ENCODE measurements at places on chromosomes 13 and 19.

- no peak for DNase-seq
Observed at GRCh38 chr19:27762933-27763332, 1450.0 kb downstream of the UQCRFS1 start.

DNA sequence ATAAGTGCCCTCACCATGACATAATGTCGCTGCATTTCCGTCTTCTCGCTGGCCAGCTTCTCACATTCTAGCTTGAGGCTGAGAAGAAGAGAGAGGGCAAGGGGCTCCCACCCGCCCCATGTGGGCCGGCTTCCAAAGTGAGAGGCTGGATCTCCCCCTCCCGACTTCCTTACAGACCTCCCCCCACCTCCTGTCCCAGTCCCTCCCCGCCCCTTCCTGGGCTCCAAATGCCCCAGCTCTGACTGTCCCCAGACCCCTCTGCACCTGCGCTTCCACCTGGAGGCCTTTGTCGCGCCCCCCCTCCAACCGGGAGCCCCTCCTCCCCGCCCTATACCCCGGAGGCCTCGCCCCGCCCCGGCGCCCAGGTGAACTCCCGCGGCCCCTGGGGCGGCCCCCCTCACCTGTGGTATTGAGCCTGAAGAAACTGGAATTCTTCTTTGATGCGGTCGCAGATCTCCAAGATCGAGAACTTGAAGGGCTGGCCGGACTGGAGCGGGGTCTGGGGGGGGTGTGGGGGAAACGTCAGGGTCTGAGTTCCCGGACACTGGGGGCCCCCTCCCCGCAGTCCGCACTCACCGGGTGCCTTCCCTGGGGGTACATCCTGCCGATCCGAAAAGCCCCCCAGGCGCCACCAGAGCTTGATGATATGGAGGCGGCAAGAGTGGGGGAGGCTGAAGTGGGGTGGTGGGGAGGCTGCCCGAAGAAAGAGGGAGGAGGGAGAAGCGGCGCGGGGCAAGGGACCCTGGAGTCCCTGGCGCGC is 595 bp downstream of the TLE2 start:
- DNase-seq: no peak

DNA sequence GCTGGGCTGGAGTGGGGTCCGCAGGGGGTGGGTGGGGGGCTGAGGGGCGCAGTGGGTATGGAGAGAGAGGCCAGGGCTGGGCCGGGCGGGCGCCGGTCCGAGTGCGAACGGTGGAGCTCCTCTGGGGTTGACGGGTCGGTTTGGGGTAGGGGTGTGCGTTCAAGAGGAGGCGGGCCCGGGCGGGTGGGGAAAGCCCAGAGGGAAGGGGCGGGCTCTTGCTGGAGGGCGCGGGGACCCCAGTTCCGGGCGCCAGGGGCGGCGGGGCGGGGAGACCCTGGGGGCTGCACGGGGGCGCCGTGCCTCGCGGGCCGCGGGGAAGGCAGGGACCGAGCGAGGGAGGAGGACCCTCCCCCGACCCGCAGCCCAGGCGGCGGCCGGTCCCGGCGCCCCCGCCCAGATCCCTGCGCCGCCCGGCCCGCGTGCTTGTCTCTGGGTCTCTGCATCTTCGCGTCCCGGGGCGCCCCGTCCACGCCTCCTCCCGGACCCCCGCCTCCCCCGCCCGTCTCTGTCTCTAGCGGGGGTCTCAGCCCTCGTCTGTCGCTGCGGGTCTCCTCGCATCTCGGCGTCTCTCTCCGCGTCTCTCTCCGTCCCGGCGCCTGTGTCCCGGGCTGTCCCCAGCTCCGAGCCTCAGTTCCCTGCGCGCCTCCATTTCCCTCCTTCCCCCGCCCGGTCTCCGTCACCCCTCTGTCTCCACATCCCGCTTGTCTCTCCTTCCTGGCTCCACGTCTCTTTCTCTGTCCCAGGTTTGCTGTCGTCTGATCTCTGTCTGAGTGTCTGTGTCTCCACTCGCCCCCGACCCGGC is 8.3 kb upstream of the SHISA7 start:
- no peak for DNase-seq

GRCh38 chr13:91144054-91144453 is 203.4 kb upstream of the MIR17HG start:
- DNase-seq: no peak
